ENCODE measurements at places on chromosomes 7 and 10. TPM values are rescaled to one million over a fixed set of nuclear protein-coding genes. Genes with fewer than 3 reads are reported as not detected.
A peak's percentile ranks its signal among the peaks of the same experiment; 100 is the strongest.

Gene NPFFR1
- total RNA-seq = 0.10 TPM

Gene STAM
- 19.3 TPM for total RNA-seq

Gene CRYGN
- total RNA-seq = 0.29 TPM

Gene FAM25A
- not detected for total RNA-seq

Gene COBL
- 0.92 TPM for total RNA-seq

Gene AEBP1
- 5.7 TPM for total RNA-seq

Gene PALD1
- 8.5 TPM for total RNA-seq

Gene NDUFA5
- 89.0 TPM for total RNA-seq

Gene PAX2
- 0.54 TPM for total RNA-seq

Gene PRKG1
- 29.4 TPM for total RNA-seq

Gene HOXA11
- total RNA-seq = 0.22 TPM

Gene GPR26
- total RNA-seq = 0.16 TPM

Gene OPN4
- 0.11 TPM for total RNA-seq

Gene GSDME
- 12.4 TPM for total RNA-seq

Gene PSD
- 55.8 TPM for total RNA-seq

Gene MUC12
- total RNA-seq = 3.4 TPM

Gene CLIP2
- 34.7 TPM for total RNA-seq

Gene OAT
- 62.1 TPM for total RNA-seq

Gene TRUB1
- 32.4 TPM for total RNA-seq

DNA sequence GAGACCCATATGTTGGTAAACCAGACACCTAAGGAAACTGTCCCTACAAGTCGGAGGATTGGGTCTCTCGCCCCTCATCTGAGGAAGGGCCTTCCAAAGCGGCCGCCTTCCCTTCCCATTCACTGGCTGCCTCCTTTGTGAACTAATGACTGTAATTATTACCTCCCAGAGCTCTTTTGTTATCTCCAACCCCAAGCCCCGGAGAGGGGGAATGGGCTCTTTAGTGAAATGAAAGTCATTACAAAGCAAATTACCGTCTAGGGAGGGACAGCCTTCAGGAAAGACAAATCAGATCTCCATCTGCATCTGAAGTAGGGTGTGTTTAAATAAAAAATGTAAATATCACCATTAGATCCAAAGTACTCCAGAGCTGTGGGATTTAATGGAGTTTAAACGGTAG, 2.6 kb upstream of the GAD2 start:
- no peak for ATAC-seq

DNA sequence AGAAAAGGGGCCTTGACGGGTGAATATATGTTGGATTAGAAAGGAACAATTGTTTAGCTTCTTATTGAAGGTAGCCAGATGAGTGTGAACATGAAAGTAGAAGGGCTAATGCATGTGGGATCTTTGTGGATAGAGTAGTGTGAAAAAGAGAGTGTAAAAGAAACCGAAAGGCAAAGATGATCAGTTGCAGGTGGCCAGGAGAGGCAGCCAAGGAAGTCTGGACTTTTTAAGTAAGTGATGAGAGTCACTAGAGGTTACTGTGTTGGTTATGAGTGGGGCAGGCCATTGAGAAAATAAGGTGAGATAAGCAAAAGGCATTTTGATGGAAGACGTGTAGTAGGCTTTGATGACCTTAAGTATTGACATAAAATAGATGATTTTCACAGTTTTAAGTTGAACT, 64.7 kb upstream of the ETV1 start:
- ATAC-seq = no peak

DNA sequence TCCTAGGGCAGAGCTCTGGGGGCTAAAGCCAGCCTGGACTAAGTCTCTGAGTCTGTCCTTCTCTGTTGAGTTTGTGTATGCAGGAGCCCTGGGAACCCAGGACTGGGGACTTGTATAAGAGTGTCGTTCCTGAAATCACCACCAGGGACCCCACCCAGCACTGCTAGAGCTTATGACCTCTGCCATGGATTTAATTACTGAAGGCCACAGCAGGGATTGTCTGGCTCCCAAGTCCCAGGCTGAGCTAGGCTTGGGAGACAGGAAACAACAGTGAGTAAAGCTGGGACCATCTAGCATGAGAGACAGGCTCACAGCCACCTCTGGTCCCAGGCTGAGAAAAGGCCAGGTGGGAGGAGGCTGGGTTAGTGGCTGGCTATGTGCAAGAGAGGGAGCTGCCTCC, 1.4 kb upstream of the TSPAN15 start:
- peak; percentile 22 for ATAC-seq

- ATAC-seq = peak; percentile 90
These were observed 216.8 kb downstream of the TCERG1L start for GRCh38 chr10:131094527-131095312.

GRCh38 chr10:121818599-121818998, 109.2 kb downstream of the ATE1 start:
- no peak for ATAC-seq

DNA sequence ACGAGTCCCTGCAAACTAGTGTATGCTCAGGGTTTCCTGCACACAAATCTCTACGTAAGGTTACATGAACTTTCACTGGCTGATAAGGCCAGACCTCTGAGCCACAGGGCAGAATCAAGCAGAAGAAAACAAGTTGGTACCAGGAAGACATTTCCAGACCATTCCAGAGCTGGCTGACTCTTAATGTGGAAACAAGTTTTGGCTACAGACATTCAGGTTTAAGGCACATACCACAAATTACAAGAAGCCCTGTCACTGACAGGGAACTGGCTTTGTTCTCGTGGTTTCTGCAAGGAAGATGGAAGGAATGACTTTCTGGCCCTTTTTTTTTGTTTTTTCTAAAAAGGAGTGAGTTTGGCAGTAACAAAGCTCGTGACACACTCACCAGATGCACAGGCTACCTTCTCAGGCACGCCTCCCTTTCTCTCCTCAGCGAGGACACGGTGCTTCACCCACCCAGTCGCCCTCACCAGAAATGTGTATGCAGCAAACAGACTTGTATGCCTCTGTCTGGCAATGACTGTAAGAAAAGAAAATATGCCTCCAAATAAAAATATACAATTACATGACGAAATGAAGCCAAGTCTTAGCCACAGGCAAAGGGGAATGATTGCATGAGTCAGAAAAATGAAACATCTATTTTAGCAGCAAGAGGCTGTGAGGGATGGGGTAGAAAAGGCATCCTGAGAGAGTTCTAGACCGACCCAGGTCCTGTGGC, 22.6 kb downstream of the PLAC9 start:
- ATAC-seq = no peak

- no peak for ATAC-seq
These were observed 76.0 kb downstream of the SPDYE5 start for GRCh38 chr7:75567948-75568595.

GRCh38 chr10:56181607-56182006, 179.5 kb downstream of the ZWINT start:
- ATAC-seq = no peak

GRCh38 chr10:12348870-12349628, at the start of gene CAMK1D:
Gene CAMK1D, plus strand, starts transcription at chr10:12349547.
- peak; percentile 71 for ATAC-seq

DNA sequence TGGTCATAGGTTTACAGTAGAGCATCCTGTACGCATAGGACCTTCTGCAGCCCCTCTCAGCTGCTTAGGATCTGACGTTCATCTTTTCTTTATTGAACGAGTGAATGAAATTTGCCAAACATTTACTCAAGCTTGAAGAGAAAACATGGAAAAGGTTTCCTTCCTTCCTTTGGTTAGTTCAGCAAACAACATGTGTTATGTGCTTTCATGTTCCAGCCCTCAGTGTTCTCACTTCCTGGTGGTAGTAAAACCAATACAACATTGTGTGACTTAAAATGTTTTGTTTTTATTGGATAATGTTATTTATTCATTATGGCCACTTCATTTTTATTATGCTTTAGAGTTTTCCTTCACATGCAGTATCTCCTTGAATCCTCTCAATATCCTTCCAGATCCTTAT, 1.4 kb upstream of the CDCA7L start:
- no peak for ATAC-seq

GRCh38 chr7:36637417-36637816, 86.9 kb downstream of the AOAH start:
- ATAC-seq = no peak

DNA sequence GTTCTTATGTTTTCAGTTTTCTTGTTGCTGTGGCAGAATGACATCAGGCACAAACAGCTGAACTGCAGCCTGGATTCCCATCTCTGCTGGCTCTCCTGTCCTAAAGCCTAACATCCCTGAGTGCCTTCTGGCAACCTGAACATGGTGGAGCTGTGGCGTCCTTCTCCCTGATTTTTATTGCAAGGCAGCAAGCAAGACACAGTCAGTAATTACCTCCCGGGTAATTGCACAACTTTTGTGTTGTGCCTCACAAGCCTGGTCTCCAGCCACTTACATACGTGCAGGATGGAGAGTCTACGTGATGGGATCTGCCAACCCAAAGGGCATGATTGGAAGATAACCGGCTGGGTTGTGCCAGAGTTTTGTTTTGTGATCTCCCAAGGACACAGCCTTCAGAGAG, 116.1 kb upstream of the PARD3 start:
- ATAC-seq = no peak

DNA sequence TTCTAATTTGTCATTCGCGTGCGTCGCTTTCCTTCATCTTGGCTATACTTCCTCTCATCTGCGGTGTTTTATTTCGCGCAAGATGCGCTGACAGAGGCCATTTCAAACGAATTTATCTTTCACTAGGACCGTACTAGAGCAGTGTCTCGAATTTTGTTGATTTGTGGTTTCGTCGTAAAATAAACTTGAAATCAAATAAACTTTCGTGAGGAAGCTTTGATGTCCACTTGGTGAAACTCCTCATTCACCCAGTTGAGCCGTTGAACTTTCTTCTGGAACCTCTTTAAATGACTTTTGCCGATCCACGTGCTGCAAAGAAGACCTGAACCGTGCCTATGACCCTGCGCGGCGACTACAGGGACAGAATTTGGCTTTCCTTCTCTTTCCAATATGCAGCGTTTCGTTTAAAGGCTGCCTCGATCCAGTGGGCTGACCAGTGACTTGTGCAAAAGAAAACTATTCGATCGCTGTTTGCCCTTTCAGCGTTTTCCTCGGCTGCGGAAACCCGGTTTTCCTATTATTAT, 163.9 kb upstream of the PPP1R3A start:
- ATAC-seq = no peak

DNA sequence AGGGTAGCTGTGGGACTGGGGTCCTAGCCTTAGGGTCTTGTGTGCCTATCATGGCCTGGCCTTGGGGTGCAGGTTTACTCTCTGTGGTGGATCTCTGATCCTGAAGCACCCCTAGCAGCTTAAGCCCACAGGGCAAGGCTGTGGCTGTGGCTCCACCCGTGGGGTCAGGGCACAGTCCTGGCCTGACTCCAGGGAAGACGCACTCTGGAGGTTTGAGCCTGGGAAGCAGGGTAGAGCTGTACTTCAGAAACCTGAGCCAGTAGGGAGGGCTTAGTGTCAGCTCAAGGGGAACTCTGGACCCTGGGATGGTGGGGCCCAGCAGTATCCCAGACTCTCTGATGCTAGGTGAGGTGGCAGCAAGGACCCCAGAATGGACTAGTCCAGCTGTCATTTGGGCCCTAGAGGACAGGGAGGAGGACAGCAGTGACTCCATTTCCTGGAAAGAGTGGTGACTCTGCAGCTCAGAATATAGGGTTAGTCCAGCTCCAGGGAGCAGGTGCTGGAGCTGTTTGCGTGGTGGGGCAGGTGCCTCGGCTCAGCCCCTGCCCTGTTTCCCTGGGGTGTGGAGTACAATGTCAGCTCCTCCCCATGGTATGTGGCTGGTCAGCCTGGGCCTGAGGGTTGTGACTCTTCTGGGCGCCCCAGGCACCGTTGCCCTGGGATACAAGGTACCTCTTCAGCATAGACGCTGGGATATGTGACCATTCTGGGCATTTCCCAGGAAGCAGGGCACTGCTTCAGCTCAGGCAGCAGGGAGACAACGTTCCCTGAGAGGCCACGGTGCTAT, 15.8 kb downstream of the GTPBP4 start:
- ATAC-seq = no peak

GRCh38 chr7:54961391-54961790, 57.4 kb upstream of the EGFR start:
- no peak for ATAC-seq

GRCh38 chr10:73876971-73877370, 2.6 kb upstream of the CAMK2G start:
- ATAC-seq = no peak

DNA sequence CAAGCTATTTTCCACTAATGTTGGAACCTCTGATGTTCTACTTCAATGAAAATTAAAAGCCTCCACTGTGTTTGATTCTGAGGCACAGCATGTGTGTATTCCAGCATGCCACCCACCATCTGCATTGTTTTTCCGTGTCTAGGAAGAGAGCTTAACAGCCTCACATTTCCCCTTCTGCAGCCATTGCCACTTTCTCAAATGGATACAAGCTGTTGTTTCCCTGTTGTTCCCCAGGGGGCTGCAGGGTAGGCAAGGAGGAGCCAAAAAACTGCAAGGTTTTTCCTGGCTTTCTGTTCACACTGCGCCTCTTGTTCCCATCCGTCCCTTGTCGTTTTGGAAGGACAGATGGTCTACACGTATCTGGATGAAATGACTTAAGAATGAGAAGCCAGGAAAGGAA, 72.3 kb upstream of the DNAJB12 start:
- ATAC-seq = no peak

- no peak for ATAC-seq
These were observed 118.1 kb downstream of the ZNF365 start for GRCh38 chr10:62492012-62492869.

DNA sequence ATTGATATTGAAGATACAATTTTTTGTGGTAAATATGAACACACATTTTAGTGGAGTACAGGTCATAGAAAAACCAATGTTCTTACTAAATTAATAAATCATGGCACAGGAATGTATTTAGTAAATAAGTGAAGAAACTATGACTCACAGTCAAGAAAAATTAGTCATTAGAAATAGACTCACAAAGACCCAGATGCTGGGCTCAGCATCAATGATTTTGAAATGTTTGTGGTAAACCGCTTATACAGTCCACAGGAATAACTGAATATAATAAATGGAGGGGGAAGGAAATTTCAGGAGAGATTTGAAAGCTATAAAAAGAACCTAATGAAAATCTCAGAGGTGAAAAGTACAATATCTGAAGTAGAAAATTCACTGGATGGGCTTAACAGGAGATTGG, 138.3 kb upstream of the ADCY1 start:
- ATAC-seq = no peak

- no peak for ATAC-seq
These were observed 37.4 kb upstream of the NPFFR1 start for GRCh38 chr10:70321233-70321632.

GRCh38 chr10:60123668-60124067, 217.3 kb upstream of the CCDC6 start:
- no peak for ATAC-seq

- no peak for ATAC-seq
These were observed 51.5 kb downstream of the CCNY start for GRCh38 chr10:35387768-35388167.

GRCh38 chr7:137981175-137981574, 20.7 kb downstream of the CREB3L2 start:
- no peak for ATAC-seq

- ATAC-seq = no peak
These were observed 204.7 kb downstream of the ADARB2 start for GRCh38 chr10:1532636-1533035.

GRCh38 chr10:63976538-63976937, 455.3 kb downstream of the REEP3 start:
- ATAC-seq = peak; percentile 67
